Right lobe of liver (tissue), 6 donors: ENCODE measurements at places on chromosomes 1 and 21. TPM values are rescaled to one million over a fixed set of nuclear protein-coding genes. Genes with fewer than 3 reads are reported as not detected.

HES3 gene
- not detected for total RNA-seq

LRRC38 gene
- not detected for total RNA-seq

PRR9 gene
- not detected for total RNA-seq

AGMAT gene
- 70.8 TPM for total RNA-seq

B4GALT2 gene
- total RNA-seq = 17.4 TPM

BGLAP gene
- total RNA-seq = 1.5 TPM

FABP3 gene
- total RNA-seq = 1.3 TPM

LCE2B gene
- total RNA-seq = not detected

EPS8L3 gene
- 4.7 TPM for total RNA-seq

DNAI4 gene
- 3.2 TPM for total RNA-seq

PCP4 gene
- not detected for total RNA-seq

TIAM1 gene
- 7.9 TPM for total RNA-seq
